NCI-H1092 (cell line): ENCODE measurements at places on chromosomes 3 and 15.

DNA sequence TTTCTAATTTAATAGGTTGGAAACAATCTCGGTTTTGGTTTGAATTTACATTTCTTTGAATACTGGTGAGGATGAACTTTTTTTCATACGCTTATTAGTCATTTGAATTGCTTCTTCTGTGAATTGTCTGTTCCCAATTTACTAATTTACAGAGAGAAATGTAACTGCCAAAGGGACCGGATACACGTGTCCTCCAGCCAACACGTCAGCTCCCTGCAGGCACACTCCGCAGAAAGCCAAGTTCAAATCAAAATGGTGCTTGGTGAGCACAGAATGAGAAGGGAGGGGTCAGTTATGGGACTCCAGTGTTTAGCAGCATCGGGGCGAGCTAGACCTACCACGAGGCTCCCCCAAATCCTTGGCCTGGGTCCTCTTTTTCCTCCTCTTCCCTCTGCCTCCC is 10.8 kb upstream of the TSEN2 start:
- no peak for DNase-seq

- no peak for DNase-seq
These were observed 50.0 kb upstream of the NPHP3 start for GRCh38 chr3:132772252-132772651.

GRCh38 chr3:111676211-111677006 is 81.3 kb upstream of the ZBED2 start:
- no peak for DNase-seq

GRCh38 chr3:189714991-189715961 is 84.1 kb downstream of the TP63 start:
- no peak for DNase-seq

DNA sequence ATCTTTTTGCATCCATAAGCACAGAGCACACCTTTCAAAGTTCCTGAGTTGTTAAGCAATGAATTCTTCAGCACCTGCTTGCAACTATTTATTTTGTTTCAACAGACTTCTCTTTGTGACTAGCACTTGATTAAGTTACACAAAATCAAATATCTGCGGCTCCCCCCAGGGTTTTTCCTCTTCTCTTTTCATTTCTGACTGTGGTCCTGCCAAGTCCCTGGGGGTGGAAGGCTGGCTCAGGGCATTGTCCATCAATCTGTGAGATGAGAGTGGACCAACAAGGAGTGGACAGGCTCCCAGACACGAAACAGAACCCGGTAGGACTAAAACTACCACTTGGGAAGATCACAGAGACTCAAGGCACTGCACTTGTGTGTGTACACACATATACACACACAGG is 96.8 kb downstream of the GABRB3 start:
- DNase-seq = no peak
